A549 treated with RU486 at 1 μM for 4 hours (cell line): ENCODE measurements at places on chromosomes 3 and 15. TPM values are rescaled to one million over a fixed set of nuclear protein-coding genes. Genes with fewer than 3 reads are reported as not detected.

The C3orf62 gene
- 1.4 to 2.4 TPM (median 2.1 TPM) in 5 replicates for total RNA-seq

The IGDCC3 gene
- 0.10 to 0.20 TPM (median 0.14 TPM) in 5 replicates for total RNA-seq

The CCDC39 gene
- not detected in 5 replicates for total RNA-seq

The GOLGA6A gene
- total RNA-seq = 0.07 to 0.13 TPM (median 0.08 TPM) in 4 of 5 replicates, not detected in the other

The ACAN gene
- 0.14 to 0.21 TPM (median 0.20 TPM) in 5 replicates for total RNA-seq

The GMNC gene
- not detected in 5 replicates for total RNA-seq

The PLA2G4E gene
- not detected in 5 replicates for total RNA-seq

The COL6A5 gene
- total RNA-seq = not detected in 5 replicates

The GATM gene
- total RNA-seq = 2.2 to 3.0 TPM (median 2.5 TPM) in 5 replicates

The SEMA3F gene
- total RNA-seq = 6.6 to 12.1 TPM (median 10.9 TPM) in 5 replicates

The ALAS1 gene
- total RNA-seq = 48.4 to 57.6 TPM (median 54.7 TPM) in 5 replicates

The SLC27A2 gene
- 28.1 to 33.7 TPM (median 29.4 TPM) in 5 replicates for total RNA-seq

The TGM4 gene
- 0.10 to 0.17 TPM in 2 of 5 replicates, not detected in the others for total RNA-seq

The SI gene
- total RNA-seq = not detected in 5 replicates

The ZNF717 gene
- 2.0 to 3.0 TPM (median 2.6 TPM) in 5 replicates for total RNA-seq

The HRG gene
- total RNA-seq = not detected in 5 replicates

The BFSP2 gene
- total RNA-seq = not detected in 5 replicates

The SPSB4 gene
- total RNA-seq = 0.08 to 0.26 TPM (median 0.12 TPM) in 5 replicates

The ACY1 gene
- 19.4 to 26.7 TPM (median 23.6 TPM) in 5 replicates for total RNA-seq

The ROPN1 gene
- total RNA-seq = not detected in 5 replicates

The EOMES gene
- total RNA-seq = 1.2 to 1.4 TPM (median 1.4 TPM) in 5 replicates
